Chondrocyte (in vitro differentiated cells): ENCODE measurements at places on chromosomes 13 and 19. TPM values are rescaled to one million over a fixed set of nuclear protein-coding genes. Genes with fewer than 3 reads are reported as not detected.
A peak's percentile ranks its signal among the peaks of the same experiment; 100 is the strongest.

- peak; percentile 93 for DNase-seq
These were observed 8.3 kb downstream of the NDUFB7 start for GRCh38 chr19:14563590-14563926.

DNA sequence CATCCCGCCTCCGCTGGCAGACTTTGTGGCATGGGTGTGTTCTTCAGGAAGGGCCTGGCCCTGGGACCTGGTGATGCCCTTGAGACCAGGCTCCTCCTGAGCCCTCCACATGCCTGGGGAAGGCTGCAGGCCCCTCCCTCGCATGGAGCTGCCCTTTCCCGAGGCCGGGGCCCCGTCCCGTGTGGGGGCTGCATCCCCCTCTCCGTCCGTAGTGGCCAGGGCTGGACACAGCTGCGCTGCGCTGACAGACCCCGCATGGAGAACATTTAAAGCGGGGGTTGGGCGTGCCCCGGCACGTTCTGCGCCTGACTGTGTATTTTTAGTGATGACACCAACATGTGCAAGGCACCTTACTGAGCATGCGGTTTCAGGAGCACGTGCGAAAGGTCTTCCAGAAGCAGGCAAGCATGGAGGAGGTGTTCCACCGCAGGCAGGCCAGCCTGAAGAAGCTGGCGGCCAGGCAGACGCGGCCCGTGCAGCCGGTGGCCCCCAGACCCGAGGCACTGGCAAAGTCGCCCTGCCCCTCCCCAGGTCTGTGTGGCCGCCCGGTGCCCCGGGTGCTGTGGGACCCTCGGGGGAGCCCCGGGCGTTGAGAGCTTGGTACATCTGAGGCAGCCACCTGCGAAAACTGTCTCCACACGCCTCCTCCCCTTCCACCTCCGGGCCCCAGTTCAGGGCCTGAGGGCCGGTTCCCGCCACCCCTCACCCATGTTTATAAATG, 28.8 kb upstream of the F7 start:
- DNase-seq = peak; percentile 83

DNA sequence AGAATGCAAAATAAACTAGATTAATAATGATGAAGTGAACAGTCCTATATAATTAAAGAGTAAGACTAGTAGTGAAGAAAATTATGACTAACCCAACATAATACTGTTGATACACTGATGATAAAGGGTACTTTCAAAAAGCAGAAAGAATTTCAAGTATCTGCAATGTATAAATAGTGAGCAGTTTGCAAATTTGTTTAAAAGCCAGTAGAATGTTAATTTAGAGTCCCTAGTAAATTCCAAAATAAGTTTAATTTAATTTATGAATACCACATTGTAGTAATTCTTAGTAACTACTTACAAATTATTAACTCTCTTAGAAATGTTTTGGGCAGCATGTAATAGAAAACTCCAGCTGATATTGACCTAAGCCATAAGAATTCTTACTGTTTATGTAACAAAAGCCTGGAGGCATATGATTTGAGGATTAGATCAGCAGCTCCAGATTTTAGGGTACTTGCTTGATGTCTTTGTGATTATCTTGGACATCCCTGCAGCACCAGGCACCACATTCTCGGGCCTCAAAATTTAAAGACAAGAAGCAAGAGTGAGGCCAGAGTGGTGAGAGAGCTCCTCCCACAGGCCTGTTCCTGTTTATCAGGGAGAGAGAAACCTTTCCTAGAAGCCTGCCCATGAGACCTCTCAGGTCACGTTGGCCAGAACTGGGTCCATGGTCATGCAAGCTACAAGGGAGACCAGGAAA, 67.6 kb upstream of the TDRD3 start:
- no peak for DNase-seq

- DNase-seq = no peak
These were observed 743.8 kb upstream of the SLC10A2 start for GRCh38 chr13:103810026-103810425.

LILRB4 gene
- total RNA-seq = not detected in 3 replicates

APOC1 gene
- 2.2 to 6.9 TPM in 2 of 3 replicates, not detected in the other for total RNA-seq

EFNB2 gene
- 36.6 to 54.2 TPM (median 37.1 TPM) in 3 replicates for total RNA-seq

DNA sequence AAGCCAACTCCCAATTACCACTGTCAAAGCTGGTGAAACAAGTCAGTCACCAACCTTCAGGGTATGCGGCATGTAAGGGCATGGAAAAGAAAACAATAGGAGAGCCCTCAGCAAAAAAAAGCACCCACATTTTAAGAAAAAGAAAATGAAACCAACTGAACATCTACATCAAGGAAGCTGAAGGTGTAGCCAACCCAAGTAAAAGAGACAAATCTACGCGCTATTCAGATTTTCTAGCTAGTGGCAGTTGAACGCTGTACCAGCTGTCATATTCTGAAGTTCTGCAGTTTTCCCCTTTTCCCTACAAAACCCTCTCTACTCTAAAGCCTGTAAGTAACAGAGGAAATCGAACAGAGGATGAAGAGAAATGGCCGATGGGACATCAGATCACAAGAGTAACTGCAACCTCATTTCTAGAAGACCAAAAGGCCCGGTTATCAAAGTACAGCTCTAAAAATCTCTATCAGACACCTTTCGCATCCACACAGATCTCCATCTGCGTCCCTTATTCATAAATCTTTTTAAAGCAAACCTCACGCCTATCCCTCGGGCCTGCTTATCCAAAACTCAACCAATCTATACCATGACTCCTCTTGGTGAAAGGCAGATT, 1.4 kb downstream of the MYCBP2 start:
- no peak for DNase-seq

CPT1C gene
- 26.3 to 30.7 TPM (median 27.3 TPM) in 3 replicates for total RNA-seq

C1QTNF9B gene
- not detected in 3 replicates for total RNA-seq

ZNF841 gene
- 24.3 to 46.8 TPM (median 26.4 TPM) in 3 replicates for total RNA-seq
